BJ (cell line): ENCODE measurements at places on chromosomes 13 and 19.

GRCh38 chr13:39821977-39822376, 166.5 kb downstream of the COG6 start:
- no peak for DNase-seq

GRCh38 chr13:75749407-75749806, 113.3 kb downstream of the LMO7 start:
- DNase-seq: no peak

DNA sequence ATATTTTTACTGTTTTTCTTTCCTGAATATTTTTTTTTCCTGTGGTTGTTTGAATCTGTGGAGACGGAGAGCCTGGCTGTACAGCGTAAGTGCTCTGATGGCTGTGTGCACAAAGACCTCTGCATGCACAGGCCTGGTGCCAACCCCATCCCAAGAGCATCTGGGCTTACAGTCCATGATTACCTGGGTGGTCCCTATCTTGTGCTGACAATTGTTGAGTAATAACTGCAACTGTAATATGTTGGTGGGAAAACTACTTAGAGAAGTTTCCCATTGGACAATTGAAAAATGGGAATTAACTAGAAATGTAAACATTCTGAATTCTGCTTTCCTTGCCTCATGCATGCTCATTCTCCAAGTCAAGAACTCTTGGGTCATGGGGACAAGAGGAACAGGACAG, 268.7 kb downstream of the SHISA2 start:
- DNase-seq: no peak

DNA sequence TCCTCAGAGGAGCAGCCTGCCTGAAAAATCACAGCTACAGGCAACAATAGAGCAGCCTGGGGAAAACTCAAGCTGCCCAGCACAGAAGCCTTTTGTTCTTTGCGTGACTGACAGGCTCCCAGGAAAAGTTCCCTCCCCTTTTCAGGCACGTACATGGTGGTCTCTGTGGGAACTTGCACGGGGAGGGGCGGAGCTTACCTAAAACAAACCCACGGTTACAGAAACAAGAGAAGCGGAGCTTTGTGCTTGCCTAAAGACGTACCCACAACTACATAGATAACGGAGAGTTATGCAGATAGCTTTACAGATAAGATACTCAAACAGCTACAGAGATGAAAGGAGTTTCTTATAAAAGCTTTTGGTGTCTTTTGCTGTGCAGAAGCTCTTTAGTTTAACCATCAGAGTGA, 11.4 kb downstream of the ETFB start:
- no peak for DNase-seq

- DNase-seq: no peak
Observed at GRCh38 chr13:112880976-112881540, 88.0 kb upstream of the MCF2L start.

GRCh38 chr19:17136617-17137016, 61.0 kb downstream of the MYO9B start:
- no peak for DNase-seq

- no peak for DNase-seq
Observed at GRCh38 chr13:34879851-34880250, 62.2 kb upstream of the NBEA start.
